Non-pigmented ciliary epithelial cell (primary cell): ENCODE measurements at places on chromosomes 3 and 15.
A peak's percentile ranks its signal among the peaks of the same experiment; 100 is the strongest.

GRCh38 chr3:127962937-127963336, 47.9 kb downstream of the KBTBD12 start:
- DNase-seq = no peak

DNA sequence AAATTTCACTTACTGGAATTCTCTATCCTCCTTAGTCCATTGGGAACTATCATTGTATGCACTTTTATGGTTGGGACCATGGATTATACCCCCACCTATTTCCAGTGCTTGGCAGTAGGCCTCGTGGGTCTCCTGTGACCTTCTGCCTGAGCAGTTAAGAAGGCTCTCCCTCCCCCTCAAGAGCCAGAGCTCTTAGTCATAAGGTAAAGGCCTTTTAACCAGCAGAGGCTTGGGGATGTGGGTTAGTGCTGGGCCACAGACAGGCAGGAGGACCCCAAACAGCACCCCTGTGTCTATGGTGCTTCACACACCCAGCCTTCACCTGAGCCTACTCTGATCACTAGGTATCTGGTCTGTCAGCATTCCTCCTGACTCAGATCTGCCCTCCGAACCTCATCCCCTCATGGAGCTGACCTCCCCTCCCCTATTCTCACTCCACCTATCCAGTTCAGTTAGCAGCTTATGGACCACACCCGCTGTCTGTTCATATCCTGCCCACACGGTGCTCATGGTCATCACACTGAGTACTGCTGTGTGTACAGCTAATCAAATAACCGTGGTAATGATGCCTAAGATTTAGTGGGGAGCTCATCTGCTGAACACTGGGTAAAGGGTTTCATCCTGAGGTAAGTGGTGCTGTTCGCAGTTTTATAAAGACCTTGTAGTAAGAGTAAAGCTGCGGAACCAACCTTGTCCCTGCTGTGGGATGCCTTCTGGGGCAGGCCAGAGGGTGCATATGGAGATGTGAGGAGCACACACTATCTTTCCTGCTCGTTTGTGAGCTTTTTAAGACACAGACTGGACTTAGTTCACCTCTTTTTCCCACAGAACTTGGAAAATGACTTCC, 40.9 kb downstream of the KLHL18 start:
- DNase-seq = peak; percentile 15

DNA sequence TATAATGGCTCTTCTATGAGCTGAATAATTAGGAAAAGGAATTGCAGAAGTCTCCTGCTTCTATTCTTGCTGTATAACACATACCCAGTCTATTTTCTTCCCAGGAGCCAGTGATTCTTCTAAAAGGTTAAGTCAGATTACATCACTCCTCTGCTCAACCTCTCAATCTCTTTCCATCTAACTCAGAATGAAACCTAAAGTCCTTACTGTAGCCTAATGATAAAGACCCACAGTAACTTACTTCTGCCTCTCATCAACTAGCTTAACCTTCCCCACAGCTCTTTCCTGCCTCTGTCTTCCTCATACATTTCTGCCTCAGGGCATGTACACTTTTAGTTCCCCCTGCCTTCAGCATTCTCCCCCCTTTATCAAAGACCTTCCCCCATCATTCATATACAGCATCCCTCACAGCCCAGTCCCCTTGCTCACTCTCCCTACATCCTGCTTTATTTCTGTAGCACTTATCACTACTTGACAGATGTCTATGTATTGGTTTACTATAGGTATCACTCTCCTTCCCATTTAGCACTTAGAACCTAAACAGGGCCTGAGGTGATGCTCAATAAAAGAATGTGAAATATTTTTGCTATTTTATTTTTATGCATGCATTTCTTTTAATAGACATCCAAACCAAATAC, 28.5 kb upstream of the CMTM6 start:
- DNase-seq = no peak

GRCh38 chr15:85832394-85832793, 37.7 kb upstream of the KLHL25 start:
- DNase-seq = no peak

GRCh38 chr15:92429378-92430068, 35.8 kb downstream of the ST8SIA2 start:
- peak; percentile 17 for DNase-seq

DNA sequence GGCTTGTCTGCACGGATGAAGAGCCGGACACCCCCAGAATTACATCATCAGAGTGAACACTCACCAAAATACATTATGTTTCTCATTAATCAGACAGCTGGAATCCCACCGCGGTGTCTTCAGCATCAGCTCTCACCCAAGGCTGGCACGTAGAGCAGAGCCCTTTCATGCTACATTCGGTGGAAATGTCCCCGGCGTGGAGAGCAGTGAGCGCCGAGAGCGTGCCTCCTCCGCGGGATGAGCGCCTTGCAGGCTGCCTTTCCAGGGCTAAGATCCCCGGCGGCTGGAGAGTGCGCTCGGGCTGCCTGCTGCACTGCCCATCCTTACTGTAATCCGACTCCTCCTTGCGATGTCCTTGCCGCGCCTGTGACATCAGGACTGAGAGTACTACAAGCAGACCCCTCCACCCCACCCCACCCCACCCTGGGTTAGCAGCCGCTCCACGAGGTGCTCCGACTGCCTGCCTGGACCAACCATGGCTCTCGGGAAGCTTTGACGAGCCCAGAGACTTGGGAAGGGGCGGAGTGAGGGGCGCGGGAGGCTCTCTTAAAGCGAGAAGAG, at the start of gene ZNF385D:
Gene ZNF385D (minus strand): TSS at position 380 of the 561 bp plus-strand sequence. CDS start 294 bp downstream, at position 86.
- peak; percentile 19 for DNase-seq

DNA sequence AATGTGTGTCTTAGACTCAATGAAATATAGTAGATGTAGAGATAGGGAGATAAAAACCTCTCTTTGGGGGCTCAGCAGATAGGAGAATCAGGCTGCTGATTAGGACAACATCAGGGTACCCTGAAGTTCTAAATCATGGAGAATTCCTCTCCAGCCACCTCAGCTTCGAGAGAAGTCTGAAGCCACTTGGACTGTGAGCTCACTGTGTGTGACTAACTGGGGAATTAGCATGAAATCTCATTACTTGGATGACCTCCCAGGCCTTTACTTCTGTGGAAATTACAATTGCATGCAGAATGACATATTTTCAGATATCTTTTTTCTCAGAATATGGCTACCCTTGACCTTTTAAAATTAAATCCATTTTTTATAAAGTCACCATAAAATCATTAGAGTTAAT, 128.0 kb upstream of the MRPL3 start:
- DNase-seq = no peak

DNA sequence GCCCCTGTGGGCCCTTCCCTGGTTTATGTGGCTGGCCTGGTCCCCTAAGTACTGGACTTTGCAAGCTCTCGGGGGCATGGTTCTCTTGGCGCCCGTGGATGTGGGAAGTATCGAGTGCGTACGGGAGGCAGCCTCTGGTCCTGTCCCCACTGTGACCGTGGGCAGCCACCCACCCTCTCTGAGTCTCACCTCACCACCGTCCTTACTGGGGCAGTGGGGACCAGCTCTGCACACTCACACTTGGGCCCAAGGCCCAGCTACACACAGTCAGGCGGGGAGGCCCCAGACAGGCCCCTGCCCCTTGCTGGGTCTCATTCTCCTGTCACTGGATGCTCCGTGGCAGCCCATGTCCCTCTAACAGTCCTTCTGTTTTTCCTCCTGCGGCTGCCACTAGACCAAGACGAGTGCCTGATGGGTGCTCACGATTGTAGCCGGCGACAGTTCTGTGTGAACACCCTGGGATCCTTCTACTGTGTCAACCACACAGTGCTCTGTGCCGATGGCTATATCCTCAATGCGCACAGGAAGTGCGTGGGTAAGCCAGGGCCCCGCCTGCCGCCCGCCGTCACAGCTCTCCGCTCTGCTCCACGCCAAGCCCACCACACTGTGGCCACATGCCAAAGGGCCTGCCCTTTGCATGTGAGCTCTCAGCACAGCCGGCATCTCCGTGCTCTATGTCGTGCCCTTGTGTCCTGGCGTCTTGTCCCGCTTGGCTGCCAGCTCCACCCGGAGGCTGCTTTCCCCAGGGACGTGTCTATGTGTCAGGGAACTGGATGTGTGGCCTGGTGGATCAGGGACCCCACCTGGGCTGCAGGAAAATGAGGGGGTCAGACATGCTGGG, 72.7 kb downstream of the FBLN2 start:
- DNase-seq = no peak

DNA sequence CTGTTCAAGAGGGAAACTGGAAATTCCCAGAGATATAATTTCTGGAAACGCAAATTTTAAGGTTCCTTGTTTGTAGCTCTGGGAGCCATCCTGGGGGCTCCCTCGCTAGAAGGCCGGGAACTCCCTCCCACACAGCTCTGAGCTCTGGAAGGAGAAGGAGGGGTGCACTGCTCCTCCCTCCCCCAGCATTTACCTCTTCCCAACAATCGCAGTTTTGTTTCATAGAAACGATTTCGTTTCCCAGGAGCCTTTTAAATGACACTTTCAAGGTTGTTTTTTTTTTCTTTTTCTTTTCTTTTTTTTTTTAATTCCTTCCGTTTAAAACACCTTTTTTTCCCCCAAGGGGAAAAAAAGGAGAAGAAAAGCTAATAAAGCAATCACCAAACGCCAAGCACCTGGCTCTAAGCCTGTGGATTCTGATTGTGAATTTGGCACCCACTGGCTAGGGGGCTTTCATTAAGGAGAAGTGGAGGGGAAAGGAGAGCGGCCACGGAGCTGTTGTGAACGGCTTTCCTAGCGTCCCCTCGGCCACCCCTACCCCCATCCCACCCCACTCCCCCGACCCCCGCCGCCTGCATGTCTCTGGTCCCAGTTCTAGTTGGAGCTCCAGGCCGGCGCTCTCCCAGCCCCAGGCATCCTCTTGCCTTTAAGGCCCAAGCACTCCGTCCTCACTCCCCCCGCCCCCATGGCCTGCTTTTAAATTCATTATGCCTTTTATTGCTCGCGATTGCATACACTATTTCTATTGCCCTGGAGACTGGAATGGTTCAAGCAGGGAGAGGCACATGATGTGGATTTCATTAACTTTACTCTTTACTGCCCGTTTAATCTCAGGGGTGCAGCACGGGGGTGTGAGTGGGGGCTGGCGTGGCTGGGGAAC, 13.6 kb upstream of the CCDC33 start:
- no peak for DNase-seq
